ENCODE measurements at places on chromosomes 3 and 15. TPM values are rescaled to one million over a fixed set of nuclear protein-coding genes. Genes with fewer than 3 reads are reported as not detected.

DNA sequence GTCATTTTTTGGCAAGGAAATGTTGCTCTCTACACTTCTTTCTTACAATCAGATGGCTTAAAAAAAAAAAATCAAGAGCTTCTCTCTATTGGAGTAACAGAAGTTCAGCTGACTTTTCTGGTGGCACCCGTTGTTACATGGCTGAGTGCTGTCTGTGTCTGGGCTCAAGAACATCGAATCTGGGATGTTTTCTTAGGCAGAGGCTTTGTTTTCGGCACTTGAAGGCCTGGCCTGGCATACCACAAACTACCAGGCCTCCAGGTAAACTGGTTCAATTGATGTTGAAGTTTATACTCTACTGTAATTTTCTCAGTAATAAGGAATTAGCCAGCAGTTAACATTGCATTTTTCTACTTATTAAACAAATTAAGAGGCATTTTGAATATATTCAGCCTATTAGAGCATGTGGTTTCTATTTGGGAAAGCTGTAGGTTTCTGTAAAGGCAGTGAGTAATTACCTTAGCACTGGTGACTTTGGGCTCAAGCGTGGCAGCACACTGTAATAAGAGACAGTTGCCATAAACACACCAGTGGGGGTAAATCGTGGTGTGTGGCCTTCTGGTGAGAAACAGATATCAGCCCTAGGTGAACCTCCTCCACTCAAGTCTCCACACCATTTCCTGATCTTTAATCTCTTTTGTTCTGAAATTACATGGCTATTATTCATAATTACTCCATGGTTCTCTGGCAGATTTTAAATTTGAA is 544.7 kb downstream of the MECOM start:
- no peak overlapping the region for H3K4me3 ChIP-seq
- no peaks in the 10 kb centered on the region for H3K27me3 ChIP-seq
- DNase-seq = no peak
- H3K36me3 ChIP-seq = no peaks in the 10 kb centered on the region
- no peak overlapping the region for H3K27ac ChIP-seq

The HTR3C gene
- total RNA-seq = not detected

GRCh38 chr3:30620402-30621360 is 14.3 kb downstream of the TGFBR2 start:
- no peaks in the 10 kb centered on the region for H3K27me3 ChIP-seq
- peak overlapping the region; percentile 2 for H3K4me3 ChIP-seq
- H3K36me3 ChIP-seq = peaks cover 6% of the 10 kb centered on the region

The TMC3 gene
- not detected for total RNA-seq

- no peaks in the 10 kb centered on the region for H3K36me3 ChIP-seq
- no peak for DNase-seq
- H3K27ac ChIP-seq = no peak overlapping the region
- no peak overlapping the region for H3K4me3 ChIP-seq
- H3K4me1 ChIP-seq = no peaks in the 10 kb centered on the region
- no peaks in the 10 kb centered on the region for H3K27me3 ChIP-seq
Observed at GRCh38 chr3:64591615-64592014, 96.2 kb downstream of the ADAMTS9 start.

The TNNC1 gene
- 2.2 TPM for total RNA-seq

GRCh38 chr3:172125053-172125452 is 85.7 kb downstream of the FNDC3B start:
- no peak overlapping the region for H3K27ac ChIP-seq
- H3K4me3 ChIP-seq = no peak overlapping the region
- peaks cover 1% of the 10 kb centered on the region for H3K4me1 ChIP-seq
- no peak for DNase-seq
- H3K36me3 ChIP-seq = no peaks in the 10 kb centered on the region

- no peaks in the 10 kb centered on the region for H3K27me3 ChIP-seq
- no peak overlapping the region for H3K27ac ChIP-seq
- no peak for DNase-seq
- no peaks in the 10 kb centered on the region for H3K36me3 ChIP-seq
- no peak overlapping the region for H3K4me3 ChIP-seq
Observed at GRCh38 chr3:137787529-137787928, 23.4 kb downstream of the SOX14 start.

DNA sequence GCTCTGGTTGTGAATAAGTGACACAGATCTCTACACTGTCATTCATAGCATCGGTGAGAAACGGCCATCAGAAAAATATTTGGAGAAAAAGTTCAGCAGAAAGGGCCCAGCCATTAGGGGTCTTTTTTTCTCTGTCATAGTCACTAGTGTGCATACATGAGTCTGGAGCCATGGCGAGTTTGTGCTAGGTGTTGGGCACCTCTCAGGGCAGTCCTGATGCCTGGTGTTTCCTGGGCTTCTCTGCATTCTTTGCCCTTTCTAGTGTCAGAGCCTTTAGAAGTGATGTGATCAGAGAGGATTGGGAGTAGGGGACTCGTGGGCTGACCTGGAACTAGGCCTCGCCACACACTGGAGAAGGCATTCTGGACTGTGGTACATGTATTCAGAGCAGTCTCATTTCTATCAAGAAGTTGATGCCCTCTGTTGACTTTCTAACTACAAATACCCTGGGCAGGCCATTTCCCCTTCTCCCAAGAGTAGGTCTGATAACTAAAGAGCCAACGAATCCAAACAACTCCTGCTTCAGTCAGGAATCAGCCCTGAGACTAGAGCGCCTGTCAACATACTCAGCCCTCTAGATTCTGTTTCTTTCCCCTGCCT is 1.6 kb downstream of the KY start:
- no peaks in the 10 kb centered on the region for H3K27me3 ChIP-seq
- H3K4me3 ChIP-seq = no peak overlapping the region
- H3K4me1 ChIP-seq = no peaks in the 10 kb centered on the region
- H3K27ac ChIP-seq = no peak overlapping the region
- no peak for DNase-seq

DNA sequence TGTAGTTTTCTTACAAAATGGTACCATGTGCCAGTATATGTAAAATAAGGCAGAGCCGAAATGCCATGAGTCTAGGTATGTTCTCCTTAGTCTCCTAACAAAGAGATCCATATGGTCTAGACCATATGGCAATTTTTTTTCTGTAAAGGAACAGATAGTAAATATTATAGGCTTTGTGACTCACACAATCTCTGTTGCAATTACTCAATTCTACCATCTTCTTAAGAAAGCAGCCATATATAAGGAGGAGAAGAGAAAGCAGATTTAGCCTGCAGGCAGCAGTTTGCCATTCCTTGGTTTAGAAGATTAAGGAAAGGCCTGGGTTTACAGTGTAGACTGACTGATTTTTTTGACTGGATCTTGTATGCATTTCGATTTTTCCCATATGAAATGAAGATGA is 16.3 kb upstream of the BBX start:
- no peak overlapping the region for H3K4me3 ChIP-seq
- no peaks in the 10 kb centered on the region for H3K4me1 ChIP-seq
- no peak overlapping the region for H3K27ac ChIP-seq

DNA sequence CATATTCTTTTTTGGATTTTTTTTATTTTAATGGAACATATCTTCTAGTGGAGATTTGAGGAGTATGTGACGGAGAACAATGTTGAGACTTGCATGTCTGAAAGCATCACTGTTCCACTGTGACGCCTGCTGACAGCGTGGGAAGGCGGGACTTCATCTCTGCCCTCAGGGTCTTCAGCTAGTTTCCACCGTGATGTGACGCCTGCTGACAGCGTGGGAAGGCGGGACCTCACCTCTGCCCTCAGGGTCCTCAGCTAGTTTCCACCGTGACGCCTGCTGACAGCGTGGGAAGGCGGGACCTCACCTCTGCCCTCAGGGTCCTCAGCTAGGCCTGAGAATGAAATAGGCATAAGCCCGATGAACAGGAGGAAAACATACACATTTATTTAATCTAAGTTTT is 70.7 kb downstream of the LMLN start:
- peak overlapping the region; percentile 14 for H3K27ac ChIP-seq
- no peaks in the 10 kb centered on the region for H3K36me3 ChIP-seq
- no peak for DNase-seq

DNA sequence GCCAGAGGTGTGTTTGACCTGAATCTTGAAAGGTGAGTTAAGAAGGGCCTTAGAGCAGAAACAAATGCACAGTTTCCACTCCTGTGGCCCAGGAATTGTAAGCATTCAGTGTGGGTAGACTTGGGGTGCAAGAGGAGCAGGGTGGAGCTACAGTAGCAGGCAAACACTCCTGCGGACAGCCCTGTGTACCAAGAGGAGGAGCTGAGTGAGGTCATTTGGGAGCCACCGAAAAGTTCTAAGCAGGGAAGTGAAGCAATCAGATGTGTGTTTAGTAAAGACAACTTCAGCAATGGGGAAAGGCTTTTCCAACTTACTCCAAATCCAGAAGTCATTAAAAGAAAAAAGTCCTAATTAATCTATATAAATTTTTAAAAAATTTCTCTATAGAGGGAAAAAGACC is 99.3 kb downstream of the ARHGEF26 start:
- H3K36me3 ChIP-seq = no peaks in the 10 kb centered on the region
- H3K4me3 ChIP-seq = no peak overlapping the region
- no peaks in the 10 kb centered on the region for H3K27me3 ChIP-seq
- DNase-seq = no peak
- no peak overlapping the region for H3K27ac ChIP-seq

- peaks cover 5% of the 10 kb centered on the region for H3K27me3 ChIP-seq
- H3K36me3 ChIP-seq = no peaks in the 10 kb centered on the region
- no peak overlapping the region for H3K27ac ChIP-seq
- no peaks in the 10 kb centered on the region for H3K4me1 ChIP-seq
Observed at GRCh38 chr15:91589360-91589759, 264.1 kb upstream of the SLCO3A1 start.

DNA sequence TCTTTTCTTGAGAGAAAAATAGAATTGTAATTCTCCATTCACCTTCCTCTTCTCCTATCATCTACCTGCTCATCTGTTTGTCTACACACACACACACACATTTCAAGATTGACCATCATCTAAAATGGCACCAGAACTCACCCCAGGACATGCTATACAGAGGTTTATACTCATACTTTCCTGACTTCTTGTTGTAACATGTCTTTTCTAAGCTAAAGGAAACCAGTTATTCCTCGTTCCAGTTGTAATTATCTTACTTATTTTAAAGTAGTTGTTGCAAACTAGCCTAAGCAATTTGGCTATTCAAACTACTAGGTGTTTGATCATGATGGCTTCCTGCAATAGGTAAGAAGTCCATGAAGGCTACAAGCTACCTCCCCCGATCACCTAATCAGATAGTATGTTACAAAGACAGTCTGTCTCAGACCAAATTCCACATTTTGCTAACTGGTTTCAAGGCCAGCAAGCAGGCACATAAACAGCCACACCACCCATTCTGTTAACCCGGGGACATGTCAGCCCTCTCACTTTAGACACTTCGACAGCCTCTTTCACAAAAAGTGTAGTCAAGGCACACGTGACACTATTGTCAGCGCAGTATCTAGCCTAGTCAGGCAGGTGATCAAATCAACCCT is 189.7 kb downstream of the SHQ1 start:
- H3K4me1 ChIP-seq = peaks cover 12% of the 10 kb centered on the region
- H3K27me3 ChIP-seq = no peaks in the 10 kb centered on the region
- H3K4me3 ChIP-seq = no peak overlapping the region
- no peak overlapping the region for H3K27ac ChIP-seq
- H3K36me3 ChIP-seq = no peaks in the 10 kb centered on the region

The NCEH1 gene
- 9.1 TPM for total RNA-seq

DNA sequence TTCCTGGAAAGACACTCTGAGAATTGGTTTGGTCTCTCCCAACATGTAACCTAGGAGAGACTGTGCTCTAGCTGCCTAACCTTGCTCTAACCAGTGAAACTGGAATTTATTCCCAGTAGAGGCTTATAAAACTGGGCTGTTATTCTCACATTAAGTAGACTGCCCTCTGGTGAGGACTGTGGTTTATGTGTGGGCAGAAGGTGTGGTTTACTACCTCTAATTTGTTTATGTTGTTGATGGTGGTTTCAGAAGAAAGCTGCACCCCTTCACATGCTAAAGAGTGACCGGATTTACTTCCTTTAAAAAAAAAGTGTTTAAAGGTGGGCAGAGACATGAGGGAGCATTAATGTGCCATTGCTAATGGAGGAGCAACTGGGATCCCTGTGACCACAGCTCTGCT is 273.2 kb downstream of the MECOM start:
- no peaks in the 10 kb centered on the region for H3K27me3 ChIP-seq
- H3K36me3 ChIP-seq = no peaks in the 10 kb centered on the region
- no peak for DNase-seq
- no peak overlapping the region for H3K4me3 ChIP-seq
- H3K4me1 ChIP-seq = no peaks in the 10 kb centered on the region

DNA sequence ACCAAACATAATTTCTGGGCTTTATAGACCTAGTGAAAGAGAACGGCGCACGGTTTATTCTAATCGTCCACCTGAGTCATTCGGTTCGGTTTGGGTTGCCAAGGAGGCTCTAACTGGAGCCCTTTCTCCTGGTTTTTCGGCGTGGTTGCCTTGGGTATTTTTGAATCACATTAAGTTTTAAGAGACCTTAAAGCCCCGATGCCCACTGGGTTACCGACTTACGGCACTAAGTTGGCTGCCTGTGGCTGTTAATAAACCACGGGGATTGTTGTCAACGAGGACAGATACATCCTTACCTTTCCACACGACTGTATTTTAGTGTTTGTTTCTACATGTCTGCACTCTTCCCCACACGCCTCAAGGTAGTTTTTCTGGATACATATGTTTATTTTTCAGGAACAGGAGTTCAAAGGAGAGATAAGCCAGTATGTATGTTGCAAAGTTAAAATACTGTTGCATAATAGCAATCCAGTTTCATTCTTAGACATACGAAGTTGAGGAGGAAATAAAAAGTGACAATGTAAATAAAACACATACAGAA is 1.2 kb upstream of the ANP32A start:
- H3K4me3 ChIP-seq = peak overlapping the region; percentile 90
- no peak for DNase-seq
- H3K4me1 ChIP-seq = peaks cover 8% of the 10 kb centered on the region
- H3K36me3 ChIP-seq = no peaks in the 10 kb centered on the region
- no peaks in the 10 kb centered on the region for H3K27me3 ChIP-seq
- peak overlapping the region; percentile 22 for H3K27ac ChIP-seq

- peaks cover 27% of the 10 kb centered on the region for H3K4me1 ChIP-seq
- H3K27me3 ChIP-seq = no peaks in the 10 kb centered on the region
- H3K27ac ChIP-seq = no peak overlapping the region
- DNase-seq = no peak
- H3K4me3 ChIP-seq = no peak overlapping the region
Observed at GRCh38 chr3:71107926-71108325, 475.6 kb downstream of the FOXP1 start.

DNA sequence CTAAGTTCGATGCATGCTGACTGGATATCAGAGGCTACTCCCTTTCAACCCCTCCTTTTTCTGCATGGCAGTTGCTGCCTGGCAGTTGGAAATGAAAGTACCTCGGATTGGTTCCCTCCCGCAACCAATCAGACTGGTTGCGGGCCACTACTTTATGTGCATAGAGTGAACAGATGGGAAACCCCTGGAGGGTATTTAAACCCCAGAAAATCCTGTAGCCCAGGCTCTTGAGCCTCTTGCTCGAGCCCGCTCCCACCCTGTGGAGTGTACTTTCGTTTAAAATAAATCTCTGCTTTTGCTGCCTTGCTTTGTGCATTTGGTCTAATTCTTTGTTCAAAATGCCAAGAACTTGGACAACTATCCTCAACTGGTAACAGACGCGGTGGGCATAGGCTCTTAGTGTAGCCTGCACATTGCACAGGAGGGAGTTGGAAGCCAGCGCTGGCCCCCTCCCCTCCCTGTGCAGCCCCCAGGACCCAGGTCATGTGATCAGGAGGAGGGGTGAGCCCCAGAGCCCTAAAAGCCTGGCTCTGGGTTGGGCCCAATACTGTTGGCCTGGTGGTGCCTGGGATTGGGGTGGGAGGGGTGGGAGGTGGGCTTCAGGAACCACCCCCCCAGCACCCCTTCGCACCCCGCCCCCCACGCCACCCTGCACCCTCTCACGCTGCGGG is 26.8 kb downstream of the RHCG start:
- DNase-seq = no peak
- no peaks in the 10 kb centered on the region for H3K36me3 ChIP-seq
- H3K4me3 ChIP-seq = no peak overlapping the region
- H3K27ac ChIP-seq = no peak overlapping the region
- peaks cover 6% of the 10 kb centered on the region for H3K27me3 ChIP-seq

The IL12A gene
- not detected for total RNA-seq

Measured in CD8-positive, alpha-beta memory T cell (primary cell).